Fibroblast of lung (primary cell): ENCODE measurements at places on chromosomes 5 and 9. TPM values are rescaled to one million over a fixed set of nuclear protein-coding genes. Genes with fewer than 3 reads are reported as not detected.

Gene UBE2QL1
- not detected in 2 replicates for polyA plus RNA-seq

DNA sequence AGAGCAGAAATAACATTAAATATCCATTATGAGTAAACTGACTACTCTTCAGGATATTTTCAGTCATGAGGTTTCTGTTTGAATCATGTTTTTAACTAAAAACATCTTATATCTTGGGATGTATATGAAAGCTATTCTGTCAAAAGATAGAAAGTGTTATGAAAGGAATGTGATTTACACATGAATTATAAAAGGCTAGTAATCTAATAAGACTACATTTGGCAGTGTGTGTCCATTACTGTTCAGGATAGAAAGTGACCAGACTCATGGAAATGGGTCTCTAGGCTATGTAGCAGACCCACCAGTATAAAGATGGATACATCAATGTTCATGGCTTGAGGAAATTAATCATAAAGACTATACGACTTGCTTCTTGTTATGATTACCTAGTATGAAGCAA lies 1328.2 kb upstream of the NUDT12 start:
- no peak for DNase-seq

DNA sequence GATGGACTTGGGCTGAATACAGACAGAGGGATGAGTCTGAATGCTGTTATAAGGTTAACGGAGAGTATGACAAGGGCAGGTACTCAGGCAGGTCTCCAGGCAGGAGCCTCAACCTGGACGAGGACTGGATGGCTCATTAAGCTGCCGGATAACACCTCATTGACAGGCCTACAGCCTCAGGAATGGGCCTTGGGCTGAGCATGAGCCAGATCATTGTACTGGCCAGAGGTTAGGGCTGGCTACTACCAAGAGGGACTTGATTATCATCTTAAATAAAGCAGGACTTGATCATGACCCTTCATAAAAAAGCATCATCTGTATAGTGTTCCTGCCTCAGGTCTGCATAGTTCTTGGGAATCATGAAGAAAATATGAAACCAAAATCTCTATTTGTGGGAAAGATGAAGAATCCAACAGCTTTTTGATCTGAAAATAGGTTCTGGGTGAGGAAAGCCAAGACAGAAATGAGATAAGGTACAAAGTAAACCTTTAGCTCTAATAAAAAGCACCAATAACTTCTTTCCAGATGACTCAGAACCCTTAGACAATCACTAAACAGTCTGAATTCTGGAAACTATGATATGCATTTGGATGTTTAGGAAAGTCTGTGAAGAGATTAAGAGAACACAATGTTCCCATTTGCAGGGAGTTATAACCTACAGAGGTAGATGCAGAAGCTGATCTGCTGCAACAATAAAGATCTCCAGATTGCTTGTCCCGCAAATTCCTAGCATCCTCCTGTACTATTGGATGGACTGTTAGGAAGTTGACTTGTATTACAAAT lies 343.1 kb downstream of the CTNND2 start:
- DNase-seq: no peak

Gene PCA3
- not detected in 2 replicates for polyA plus RNA-seq

DNA sequence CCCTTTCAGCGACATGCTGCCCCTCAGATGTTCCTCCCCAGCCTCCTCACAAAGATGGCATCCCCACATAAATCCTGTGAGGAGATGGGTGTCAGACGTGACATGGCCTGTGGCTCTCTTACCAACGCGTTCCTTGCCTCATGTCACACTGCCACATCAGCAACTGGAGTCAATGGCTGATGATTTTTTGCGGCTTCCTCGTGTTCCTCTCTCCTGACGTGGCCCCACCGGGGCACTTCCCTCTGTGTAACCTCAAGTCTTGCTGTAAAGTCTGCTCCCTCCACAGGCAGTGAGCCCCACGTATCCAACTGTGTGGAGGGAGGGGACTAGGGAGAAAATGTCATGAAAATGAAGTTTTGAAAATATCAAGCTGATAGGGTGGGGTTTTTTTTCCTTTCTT lies 53.2 kb upstream of the SHISAL2B start:
- no peak for DNase-seq

GRCh38 chr5:109788596-109788995 lies 98.9 kb downstream of the MAN2A1 start:
- DNase-seq: no peak

DNA sequence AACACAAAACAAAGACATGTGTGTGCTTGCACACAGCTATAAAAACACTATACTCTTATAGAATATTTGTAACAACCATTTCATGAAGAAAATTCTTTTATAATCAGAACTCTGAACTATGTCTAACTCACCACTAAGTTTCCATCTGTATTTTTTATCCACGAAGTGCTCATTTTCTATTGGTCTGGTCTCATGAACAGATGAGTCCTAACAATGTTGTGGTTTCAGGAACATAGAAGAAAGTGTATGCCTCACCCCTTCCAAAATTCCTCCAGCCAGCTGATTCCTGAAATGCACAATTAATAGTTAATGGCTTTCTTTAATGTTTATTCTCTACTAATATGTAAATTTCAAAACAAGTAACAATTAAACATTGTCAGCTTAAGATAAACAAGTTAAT lies 325.3 kb upstream of the GRAMD2B start:
- DNase-seq: peak; percentile 69

DNA sequence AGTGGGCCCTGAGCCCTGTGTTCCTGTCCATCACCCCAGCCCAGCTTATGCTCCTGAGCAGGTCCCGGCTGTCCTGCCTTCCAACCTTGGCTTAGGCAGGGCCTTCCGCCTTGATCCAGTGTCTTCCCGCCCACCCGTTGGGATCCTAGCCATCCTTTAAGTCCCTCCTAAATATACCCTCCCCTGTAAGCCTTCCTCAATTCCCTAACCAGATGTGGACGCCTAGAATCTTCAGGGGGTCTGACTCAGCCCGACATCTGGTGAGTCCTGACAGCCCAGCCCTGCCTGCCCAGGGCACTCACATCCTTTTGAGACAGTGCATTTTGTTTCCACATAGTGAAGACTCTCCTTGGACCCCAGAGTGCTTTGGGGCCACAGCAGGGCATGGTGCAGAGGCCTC lies 23.7 kb downstream of the SLC6A7 start:
- DNase-seq: peak; percentile 53
